ENCODE measurements at places on chromosomes 7 and 10.

- no peak for DNase-seq
Observed at GRCh38 chr7:114175125-114175524, 239.5 kb upstream of the FOXP2 start.

- peak; percentile 19 for DNase-seq
Observed at GRCh38 chr7:47380325-47381133, 201.4 kb downstream of the TNS3 start.

GRCh38 chr7:16728811-16729210, 24.7 kb upstream of the TSPAN13 start:
- DNase-seq, result no peak

DNA sequence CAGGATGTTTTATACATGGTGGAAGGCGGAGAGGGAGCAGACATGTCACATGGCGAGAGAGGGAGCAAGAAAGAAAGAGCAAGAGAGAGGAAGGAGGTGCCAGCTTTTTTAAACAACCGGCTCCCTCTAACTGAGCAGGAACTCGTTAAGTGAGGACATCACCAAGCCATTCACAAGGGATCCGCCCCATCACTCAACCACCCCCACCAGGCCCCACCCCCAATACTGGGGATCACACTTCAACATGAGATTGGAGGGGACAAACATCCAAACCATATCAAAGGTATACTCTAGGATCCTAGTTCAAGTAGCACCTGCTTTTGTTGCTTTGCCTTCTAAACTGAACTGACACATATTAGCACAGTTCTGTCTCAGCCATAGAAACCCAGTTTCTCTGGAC, 141.9 kb upstream of the KLF14 start:
- no peak for DNase-seq

DNA sequence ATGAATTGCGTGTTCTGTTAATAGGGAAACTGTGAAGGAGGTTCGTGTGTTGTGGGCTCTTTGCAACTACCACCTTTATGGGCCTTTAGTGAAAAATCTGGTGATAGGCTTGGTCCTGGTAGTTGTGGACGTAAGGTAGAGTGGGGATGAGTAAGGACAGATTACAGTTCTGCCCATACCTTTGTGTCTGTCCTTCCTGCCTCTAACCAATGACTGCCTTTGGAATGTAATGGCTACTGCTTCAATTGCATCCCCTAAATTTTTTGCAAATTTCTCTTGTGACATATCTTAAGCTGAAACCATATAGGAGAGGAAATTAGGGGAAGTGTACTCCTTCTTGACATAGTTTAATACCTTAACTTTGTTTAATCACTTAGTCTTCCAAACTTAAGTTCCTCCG, 82.3 kb downstream of the ADK start:
- DNase-seq, result no peak

- DNase-seq, result no peak
Observed at GRCh38 chr10:101295261-101295660, 58.7 kb upstream of the BTRC start.

DNA sequence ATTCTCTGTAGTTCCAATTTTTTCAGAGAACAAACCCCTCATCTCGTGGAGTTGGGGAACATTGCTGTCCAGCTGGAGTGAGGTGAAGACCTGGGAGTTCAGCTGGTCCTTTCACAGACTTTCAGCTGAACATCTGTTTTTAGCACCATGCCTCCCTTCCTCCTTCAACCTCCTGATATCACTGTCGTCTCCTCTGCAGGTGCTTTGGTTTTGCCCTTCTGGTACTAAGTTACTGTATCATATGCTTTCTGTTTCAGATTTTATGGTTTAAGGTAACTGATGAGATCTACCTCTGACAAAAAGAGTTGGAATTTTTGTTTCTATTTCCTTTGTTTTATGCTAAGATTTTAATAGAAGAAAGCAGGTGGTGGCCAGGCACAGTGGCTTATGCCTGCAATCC, 102.9 kb downstream of the ZNF438 start:
- no peak for DNase-seq

- no peak for DNase-seq
Observed at GRCh38 chr10:18683427-18683826, 24.2 kb downstream of the ARL5B start.

DNA sequence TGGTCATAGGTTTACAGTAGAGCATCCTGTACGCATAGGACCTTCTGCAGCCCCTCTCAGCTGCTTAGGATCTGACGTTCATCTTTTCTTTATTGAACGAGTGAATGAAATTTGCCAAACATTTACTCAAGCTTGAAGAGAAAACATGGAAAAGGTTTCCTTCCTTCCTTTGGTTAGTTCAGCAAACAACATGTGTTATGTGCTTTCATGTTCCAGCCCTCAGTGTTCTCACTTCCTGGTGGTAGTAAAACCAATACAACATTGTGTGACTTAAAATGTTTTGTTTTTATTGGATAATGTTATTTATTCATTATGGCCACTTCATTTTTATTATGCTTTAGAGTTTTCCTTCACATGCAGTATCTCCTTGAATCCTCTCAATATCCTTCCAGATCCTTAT, 1.4 kb upstream of the CDCA7L start:
- DNase-seq, result peak; percentile 13

DNA sequence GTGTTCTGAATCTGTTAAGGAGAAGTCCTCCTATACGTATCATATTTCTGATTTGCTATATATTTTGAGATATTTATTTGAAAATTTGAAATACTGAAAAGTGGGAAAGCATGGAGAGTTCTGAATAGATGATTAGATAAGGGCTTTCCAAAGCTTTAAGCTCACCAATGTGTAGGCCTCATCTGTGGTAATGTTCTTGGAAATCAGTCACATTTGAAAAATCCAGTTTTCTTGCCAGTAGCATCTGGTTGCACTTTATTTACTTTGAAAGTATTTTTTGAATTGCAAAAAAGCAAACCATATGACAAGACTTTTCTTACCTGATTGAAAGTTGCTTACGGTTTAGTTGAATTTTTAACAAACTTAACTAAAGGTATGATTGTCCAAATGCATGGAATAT, 21.7 kb downstream of the ADD3 start:
- no peak for DNase-seq

DNA sequence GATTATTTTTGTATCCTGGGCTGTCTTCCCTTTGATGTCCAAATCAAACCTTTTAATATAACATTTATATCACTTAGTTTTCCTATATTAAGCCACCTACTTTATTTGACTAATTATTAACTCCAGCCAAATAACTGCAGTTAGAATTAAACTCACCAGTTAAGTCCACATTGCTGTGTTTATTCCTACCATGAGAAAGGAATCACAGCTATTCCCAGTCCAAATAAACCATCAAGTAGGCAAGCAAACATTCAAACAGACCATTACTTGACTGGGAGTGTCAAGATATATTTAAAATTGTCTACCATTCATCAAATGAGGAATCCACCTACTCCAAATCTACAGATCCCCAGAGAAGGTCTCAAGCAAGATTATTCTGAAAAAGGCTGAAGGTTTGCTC, 22.4 kb downstream of the PDE1C start:
- DNase-seq, result no peak

Measured in NCI-H345 (cell line).